ENCODE measurements at places on chromosomes 7 and 10.

DNA sequence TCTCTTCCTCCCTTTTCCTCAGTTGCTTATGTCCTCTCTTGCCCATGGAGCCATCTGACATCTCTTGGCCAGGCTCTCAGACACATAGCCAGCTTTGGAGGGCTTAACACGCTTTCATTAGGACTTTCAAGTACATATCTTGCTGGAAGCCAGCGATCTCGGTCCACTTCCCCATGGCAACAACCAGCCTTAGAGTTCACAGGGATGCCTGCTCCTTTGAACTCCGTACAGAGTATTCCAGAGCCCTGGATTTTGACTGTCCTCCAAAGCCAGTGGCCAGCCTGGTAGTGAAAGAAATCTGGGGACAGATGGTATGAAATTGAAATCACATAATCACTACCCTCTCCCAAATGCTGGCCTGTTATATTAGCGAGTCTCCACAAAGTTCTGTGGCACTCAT is 370.5 kb upstream of the NPVF start:
- no peak for DNase-seq

- no peak for DNase-seq
Measured at GRCh38 chr7:20895563-20895962, 108.9 kb upstream of the SP8 start.

DNA sequence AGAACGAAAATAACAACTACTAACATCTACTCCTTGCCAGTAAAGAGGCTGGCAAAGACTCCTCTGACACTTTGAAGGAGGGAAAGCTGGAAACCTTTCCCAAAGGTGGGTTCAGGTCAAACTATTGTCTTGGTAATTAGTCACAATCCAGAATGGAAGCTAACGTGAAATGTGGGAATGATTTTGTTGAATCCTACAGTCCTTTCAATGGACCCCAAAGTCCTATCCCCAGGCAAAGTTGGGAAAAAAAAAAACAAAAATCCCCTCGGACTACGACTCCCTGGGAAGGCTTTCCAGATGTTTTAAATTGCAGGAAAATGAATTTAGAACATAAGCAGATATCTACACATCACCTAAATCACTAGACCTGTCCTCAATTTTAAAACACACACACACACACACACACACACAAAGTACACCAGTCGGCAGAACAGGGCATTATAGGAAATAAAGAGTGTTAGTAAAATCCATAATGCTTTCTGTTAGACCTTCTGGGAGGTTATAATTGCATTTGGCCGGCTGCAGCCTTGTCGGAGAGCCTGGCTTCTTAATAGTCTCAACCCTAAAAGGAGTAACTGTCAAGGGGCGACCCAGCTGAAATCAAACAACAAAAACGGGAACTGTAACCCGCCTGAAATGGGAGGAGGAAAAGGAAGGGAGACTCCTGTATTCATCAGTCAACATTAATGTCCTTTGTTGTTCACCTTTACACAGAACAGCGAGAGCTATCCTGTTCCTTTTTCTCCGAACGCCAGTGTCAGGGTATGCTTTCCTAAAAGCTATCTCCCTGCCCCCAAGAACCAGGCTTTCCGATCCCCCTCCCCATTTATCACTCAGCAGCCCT is 1.5 kb downstream of the DOCK4 start:
- no peak for DNase-seq

- no peak for DNase-seq
Measured at GRCh38 chr10:97411406-97411805, 10.3 kb upstream of the RRP12 start.

DNA sequence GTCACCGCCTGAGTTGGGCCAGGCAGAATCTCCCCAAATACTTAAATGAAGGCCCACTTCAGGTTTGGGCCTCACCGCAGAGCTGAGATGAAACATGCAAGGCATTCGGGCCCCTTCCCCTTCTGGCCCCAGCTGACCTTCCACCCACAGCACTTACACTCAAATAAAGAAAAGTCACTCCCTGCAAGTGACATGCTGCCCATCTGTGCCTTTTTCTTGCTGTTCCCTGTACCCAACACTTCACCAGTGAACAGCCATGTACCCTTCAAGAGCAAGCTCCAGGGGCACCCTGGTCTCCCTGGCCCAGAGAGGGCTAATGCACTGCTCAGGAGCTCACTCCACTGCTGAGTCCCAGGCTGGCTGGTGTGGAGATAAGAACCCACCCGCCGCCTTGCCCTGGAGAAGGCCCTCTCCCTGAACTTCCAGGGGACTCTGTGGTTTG is 40.7 kb downstream of the ZCCHC24 start:
- DNase-seq, result no peak

GRCh38 chr10:24920907-24921881 is 31.2 kb downstream of the PRTFDC1 start:
- DNase-seq, result peak; percentile 98

GRCh38 chr7:1457949-1458682 is 1.2 kb downstream of the MICALL2 start:
- DNase-seq, result no peak

DNA sequence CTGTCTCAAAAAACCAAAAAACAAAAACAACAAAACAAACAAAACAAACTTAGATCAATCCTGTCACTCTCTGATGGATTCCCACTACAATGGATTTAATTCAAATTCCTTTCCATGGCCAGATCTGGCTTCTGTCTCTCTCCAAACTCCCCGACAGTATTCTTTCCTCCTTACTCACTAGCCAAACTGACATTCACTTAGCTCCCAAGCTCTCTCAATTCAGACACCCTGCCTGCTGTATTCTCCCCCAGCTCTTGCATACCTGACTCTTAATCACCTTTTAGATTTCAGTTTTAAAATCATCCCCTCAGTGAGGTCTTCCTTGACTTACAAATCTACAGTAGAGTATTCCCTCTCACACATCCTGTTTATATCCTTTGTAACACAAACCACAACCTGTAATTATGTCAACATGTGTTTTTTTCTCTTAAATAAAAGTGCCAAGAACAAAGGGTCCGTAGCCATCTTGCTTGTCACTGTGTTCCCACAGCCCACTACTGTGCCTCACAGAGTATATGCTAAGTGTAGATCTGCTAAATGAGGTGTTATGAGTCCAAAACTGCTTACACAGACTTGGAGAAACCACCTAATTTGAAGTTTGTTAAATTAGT is 14.4 kb downstream of the HERPUD2 start:
- no peak for DNase-seq

DNA sequence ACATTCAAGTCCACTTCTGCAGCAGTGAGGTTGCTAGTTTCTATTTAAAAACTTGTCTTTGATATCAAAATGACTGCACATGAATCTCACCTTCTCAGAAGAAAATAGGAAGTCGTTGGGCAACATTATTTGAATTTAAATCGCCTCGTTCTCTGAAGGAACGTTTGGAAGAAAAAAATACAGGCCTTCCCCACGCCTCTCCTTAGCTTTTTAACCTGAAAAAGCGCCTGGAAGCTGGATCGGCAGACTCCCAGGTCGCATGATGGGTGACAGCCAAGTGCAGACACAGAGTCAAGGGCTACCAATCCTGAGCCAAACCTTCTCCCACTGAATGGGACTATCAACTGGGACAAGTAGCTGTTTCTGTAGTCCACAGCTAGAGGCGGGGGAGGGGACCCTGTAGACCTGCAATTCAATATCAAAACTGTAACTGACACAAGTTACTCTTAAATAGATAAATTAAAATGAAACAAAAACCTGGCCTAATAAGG is 2.2 kb downstream of the FAM53B start:
- DNase-seq, result no peak

- DNase-seq, result no peak
Measured at GRCh38 chr10:99532687-99533495, at the start of gene NKX2-3. NKX2-3 (plus strand) TSS chr10:99532942; CDS start chr10:99533132, 190 bp downstream.

- no peak for DNase-seq
Measured at GRCh38 chr7:151273651-151274390, 25.3 kb upstream of the SMARCD3 start.

DNA sequence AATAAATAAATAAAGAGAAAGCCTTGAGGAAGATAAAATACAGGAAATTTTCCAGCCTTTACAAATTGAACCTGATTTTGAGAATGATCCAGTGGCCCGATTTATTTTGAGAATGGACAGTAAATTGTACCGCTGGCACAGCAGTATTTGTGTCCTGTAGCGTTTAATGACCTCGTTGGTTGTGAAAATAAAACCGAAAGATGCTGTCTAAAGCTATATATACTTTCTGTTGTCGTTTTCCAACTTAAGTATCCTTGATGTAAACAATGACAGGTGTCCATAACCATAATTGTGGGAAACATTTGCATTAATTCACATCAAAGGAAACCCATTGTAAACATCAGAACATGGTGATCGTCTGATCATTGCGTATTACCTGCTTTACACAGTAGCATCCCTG is 38.8 kb downstream of the TBXAS1 start:
- no peak for DNase-seq

DNA sequence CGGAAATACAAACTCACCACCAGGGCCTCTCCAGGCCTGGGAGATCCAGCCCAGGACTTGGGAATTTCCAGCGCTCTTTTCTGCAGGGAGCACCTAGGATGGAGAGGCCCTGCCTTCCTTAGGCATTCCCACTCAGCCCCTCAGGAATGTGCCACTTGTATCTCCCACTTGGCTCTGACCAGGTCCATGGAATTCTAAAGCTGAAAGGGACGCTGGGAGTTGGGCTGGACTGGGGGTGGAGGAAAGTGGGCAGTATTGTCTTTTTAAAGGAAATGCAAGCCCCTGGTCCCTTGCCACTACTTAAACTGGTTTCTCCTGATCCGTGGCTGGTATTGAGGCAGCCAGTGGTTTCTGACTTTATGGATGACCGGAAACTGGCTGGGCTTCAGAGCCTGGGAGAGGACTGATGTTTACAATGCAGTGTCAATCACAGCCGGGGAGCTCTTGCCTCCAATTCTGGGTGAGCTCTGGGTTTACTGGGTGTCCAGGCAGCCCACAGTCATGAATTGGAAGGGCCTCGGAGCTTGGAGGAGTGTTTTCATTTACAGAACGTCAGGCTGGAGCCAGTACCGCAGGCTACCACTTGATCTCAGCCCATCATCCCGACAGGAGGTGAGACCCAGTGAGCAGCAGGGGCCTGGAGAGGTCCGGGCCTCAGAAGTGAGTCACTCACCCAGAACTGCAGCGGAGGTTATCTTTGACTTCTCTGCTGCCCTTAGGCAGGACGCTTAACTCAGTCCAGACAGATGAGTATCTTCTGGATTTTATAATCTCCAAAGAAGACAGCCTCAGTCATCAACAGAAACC is 27.3 kb downstream of the AGAP3 start:
- peak; percentile 15 for DNase-seq

DNA sequence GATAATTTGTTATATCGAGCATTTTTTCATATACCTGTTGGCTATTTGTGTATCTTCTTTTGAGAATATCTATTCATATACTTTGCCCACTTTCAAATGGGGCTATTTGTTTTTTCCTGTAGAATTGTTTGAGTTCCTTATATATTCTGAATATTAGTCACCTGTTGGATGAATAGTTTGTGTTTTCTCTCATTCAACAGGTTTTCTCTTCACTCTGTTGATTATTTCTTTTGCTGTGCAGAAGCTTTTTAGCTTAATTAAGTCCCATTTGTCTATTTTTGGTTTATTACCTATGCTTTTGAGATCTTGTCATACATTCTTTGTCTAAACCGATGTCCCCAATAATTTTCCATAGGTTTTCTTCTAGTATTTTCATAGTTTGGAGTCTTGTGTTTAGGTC is 65.3 kb downstream of the VTI1A start:
- no peak for DNase-seq

DNA sequence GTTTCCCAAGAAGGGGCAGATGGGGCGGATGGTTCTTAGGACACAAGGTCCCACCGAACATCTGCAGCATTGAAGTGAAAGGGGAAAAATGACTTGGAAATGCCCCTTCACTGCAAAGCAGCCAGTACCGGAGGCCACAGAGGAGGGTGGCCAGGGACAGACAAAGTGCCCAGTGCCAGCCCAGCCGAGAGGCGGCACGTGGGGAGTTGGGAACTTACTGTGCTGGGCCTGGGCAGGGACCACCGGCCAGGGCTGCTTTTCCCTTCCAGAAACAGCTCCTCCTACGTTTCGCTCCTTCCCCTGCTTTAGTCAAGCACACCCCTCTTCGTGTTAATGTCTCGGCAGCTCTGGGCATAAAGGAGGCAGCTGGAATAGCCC is 129.2 kb downstream of the TNS3 start:
- no peak for DNase-seq

- no peak for DNase-seq
Measured at GRCh38 chr10:71045204-71045809, 156.9 kb upstream of the PCBD1 start.

GRCh38 chr10:69333205-69333604 is 54.9 kb downstream of the HK1 start:
- no peak for DNase-seq

- peak; percentile 30 for DNase-seq
Measured at GRCh38 chr7:95723583-95724180, 48.7 kb upstream of the DYNC1I1 start.

- no peak for DNase-seq
Measured at GRCh38 chr7:5501465-5501864, 77.8 kb upstream of the TNRC18 start.

DNA sequence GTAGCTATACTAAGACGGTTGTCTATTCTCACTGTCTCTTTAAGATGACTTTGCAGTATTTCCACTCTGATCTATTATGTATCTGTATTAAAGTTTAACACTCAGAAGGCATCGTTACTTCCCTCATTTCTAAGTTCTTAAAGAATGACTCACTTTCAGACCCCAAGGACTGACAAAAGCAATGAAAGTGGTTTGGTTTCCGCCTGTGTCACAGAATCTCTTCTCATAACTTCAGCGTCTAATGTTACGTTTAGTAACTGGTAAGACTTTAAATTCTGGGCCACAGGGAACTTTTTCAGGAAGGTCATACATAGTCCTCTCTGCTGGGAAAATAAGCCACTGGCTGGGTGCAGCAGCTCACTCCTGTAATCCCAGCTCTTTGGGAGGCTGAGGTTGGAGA is 892.0 kb upstream of the AUTS2 start:
- peak; percentile 96 for DNase-seq

- no peak for DNase-seq
Measured at GRCh38 chr10:50511492-50512213, 112.1 kb downstream of the SGMS1 start.

DNA sequence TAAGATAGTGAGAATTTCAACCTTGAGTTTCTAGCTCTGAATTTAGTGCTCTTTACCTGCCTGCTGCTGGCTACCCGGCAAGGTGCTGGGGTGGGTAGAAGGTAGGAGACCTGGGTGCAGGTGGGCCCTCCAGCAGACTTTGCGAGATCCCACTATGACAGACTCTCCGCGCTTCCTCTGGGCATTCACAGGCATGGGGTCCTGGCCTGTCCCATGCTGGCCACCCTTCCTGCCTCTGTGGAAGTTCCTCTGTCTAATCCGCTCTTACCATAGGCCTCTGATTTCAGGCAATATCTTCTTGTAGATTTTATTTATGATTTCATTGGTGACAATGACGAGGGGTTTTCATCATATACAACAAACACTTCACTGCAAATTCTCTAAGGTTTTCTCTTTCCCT is 1.2 kb upstream of the WDFY4 start:
- DNase-seq, result no peak

GRCh38 chr10:44985175-44985681 is 6.6 kb upstream of the DEPP1 start:
- DNase-seq, result no peak

DNA sequence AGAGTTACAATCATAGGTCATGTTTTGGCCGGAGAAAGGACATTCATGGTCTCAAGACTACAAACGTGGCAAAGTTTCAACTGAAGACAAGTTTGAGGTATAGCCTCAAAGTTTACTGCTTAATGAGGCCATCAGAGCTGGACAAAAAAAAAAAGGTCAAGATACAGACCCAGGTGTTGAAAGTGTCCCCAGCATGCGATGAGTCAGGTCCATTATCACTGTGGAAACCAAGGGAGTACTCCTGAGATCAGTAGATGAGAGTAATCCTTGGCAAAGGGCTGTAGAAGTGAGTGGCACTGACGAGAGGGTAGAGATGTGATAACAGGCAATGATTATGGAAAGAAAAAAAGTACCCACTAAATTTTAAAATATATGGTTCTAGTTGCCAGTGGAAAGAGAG is 80.1 kb upstream of the LRRN3 start:
- no peak for DNase-seq
